Fibroblast of upper back skin (primary cell): ENCODE measurements at places on chromosomes 7 and 10.

- DNase-seq = no peak
These were observed at the start of gene TMEM72 for GRCh38 chr10:44911081-44911540. Gene TMEM72 (plus strand): TSS chr10:44911337. CDS start chr10:44911513, 176 bp downstream.

- peak; percentile 27 for DNase-seq
These were observed 60.3 kb downstream of the WNT2 start for GRCh38 chr7:117262546-117262945.

DNA sequence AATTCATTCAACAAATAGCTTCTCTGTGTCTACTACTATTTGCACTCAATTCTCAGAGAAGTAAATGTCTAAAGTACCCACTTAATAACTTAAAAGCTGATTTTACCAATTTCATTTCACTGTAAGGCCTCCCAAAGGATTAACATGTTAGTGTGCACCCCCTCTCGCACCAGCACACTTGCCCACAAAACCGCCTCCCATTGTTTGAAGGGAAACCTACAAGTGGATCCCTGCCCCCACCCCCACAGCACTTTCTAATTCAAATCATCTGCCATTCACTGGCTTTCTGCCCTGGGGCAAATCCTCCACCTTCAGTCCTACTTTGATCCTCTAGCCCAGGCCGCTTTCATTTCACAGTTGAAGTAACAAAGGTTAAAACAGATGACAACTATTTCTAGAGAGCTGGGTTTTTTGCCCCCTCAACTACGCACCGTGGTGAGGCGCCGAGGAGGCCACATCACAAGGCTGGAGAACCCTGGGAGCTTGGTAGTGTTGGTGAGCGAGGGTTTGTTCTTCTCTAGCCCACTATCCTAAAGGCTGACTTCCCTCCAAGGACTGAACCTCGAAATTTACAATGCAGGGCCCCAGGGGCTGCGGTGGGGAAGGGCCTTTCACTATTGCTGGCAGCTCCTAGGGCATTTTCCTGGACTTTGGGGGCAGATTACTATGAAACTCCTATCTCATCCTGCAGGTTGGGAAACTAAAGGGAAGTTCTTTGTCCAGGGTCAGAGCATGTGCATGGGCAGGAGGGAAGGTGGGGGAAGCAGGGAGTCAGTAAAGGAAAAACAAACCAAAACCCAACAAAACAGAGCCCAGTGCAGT is 517.4 kb upstream of the ZMIZ1 start:
- DNase-seq = peak; percentile 55

GRCh38 chr7:6382817-6383216 is 64.9 kb downstream of the DAGLB start:
- DNase-seq = peak; percentile 27

DNA sequence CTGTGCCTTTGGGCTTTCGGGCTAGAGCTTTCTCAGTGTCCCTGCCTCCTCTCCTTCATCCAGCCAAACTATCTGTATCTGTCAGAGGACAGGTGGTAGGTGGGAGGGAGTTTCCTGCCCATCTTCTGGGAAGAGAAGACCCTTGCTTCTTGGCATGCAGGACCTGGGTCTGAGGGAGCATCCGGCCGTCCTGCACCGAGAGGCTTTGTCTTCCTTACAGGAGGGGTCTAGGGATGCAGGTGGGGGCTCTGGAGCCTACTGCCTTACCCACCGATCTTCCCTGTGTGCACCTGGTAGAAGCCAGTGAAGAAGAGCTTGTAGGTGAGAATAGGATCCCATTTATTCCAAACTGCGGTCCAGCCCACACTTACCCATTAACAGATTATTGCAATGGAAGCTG is 5.8 kb upstream of the KLF6 start:
- no peak for DNase-seq

DNA sequence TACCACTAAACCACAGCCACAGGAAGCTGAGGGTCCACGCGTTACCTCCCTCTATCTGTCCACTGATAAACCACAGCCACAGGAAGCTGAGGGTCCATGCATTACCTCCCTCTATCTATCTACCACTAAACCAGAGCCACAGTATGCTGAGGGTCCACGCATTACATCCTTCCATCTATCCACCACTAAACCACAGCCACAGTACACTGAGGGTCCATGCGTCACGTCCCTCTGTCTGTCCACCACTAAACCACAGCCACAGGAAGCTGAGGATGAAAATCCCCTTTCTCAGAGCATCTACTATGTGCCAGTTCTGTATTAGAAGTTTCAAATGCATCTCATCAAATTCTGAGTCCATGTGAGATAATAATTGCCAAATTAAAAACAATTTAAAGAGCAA is 589.3 kb downstream of the DNAJB6 start:
- DNase-seq = no peak

GRCh38 chr10:93364966-93365365 is 117.2 kb downstream of the MYOF start:
- DNase-seq = no peak

DNA sequence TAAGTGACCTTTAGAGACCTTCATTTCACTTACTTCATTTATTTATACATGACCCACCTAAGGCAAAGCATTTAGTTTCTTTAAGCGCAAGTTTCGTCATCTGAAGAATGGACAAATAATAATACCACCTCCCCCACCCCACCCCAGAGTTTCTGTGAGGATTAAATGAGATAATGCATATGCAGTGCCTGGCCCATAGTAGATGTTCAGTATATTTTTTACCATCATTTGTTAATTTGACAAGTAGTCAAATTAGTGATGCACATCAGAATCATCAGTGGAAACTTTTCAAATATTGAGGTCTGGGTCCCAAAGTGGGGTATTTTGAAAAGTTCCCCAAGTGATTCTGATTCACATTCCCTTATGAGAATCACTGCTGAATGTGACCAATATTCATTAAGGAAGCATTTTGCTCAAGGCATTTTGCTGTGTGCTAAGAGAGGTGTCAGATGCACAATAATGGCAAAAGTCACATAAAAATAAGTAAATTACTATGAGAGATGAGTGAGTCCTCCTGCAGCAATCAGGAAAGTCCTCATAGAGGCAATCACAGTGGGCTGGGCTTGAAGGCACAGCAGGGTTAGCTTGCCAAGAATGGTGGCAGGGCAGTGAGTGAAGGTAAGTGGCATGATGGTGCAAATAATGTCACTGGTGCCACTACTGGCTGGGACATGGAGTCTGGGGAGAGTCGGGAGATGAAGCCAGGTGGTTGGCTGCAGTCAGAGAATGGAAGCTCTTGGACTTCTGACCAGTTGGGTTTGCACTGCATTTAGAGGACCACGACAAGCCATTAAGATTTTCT is 244.1 kb downstream of the PTEN start:
- no peak for DNase-seq

DNA sequence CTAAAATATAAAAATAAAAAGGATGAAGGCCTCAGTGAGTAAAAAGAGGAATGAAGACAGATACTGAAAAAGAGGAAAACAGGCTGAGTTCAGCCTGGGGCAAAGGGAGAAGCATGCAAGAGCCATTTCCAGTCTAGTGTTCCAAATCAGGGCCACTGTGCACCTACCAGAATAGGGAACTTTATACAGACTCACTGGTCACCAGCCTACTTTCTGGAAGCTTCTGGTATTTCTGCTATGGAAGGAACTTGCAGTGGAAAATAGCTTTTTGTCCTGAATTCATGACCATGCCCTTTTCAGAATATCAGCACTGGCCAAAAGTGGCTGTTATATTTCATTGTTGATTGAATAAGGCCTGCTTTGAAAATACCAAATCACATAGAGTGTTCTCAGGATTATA is 28.8 kb downstream of the ABRAXAS2 start:
- no peak for DNase-seq

DNA sequence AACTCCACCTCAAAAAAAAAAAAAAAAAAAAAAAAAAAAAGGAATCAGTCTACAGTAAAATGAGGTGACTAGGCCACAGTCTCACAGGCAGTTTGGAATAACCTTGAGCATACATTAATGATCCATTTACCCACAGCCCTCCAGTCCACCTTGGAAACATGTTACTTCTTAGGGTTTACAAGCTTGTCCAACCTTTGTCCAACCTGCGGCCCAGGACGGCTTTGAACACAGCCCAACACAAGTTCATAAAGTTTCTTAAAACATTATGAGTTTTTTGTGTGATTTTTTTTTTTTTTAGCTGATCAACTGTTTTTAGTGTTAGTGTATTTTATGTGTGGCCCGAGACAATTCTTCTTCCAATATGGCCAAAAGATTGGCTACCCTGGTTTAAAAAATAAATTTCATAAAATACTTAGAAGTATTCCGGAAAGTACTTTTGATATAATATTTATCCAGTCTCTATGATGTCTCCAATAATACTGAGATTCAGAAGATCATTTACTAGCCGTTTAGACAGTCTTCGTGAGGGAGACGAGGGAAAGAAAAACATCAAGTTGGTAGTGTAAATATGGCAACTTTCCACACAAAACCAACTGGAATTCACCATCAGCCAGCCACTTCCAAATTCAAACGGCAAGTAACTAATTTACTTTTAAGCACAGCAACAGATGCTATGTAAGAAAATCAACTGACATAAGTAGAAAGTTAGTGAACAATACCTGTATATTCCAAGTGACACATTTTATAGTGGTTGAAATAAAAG is 9.9 kb downstream of the BAZ1B start:
- DNase-seq = no peak

GRCh38 chr7:106914018-106914607 is 49.0 kb downstream of the PIK3CG start:
- no peak for DNase-seq

- no peak for DNase-seq
These were observed 52.7 kb downstream of the ITGB8 start for GRCh38 chr7:20383351-20383750.

DNA sequence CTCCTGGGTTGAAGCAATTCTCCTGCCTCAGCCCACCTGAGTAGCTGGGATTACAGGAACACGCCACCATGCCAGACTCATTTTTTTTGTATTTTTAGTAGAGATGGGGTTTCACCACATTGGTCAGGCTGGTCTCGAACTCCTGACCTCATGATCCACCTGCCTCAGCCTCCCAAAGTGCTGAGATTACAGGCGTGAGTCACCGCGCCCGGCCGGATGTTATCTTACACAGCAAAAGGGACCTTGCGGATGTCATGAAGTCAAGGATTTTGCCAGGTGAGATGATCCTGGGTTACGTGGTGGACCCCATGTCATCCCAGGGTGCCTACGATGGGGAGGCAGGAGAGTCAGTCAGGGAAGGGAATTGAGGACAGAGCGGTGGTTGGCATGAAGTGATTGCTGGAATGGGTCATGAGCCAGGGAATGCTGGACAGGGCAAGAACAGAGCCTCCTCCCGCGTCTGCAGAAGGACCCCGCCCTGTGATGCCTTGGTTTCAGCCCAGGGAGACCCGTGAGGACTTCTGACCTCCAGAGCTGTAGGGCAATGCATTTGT is 8.7 kb upstream of the UBE3C start:
- no peak for DNase-seq

- DNase-seq = peak; percentile 37
These were observed 45.2 kb downstream of the COL1A2 start for GRCh38 chr7:94439893-94440381.

- DNase-seq = no peak
These were observed 174.9 kb downstream of the CACNA2D1 start for GRCh38 chr7:82268632-82269031.

- no peak for DNase-seq
These were observed 82.8 kb upstream of the PDE1C start for GRCh38 chr7:32153006-32153405.

DNA sequence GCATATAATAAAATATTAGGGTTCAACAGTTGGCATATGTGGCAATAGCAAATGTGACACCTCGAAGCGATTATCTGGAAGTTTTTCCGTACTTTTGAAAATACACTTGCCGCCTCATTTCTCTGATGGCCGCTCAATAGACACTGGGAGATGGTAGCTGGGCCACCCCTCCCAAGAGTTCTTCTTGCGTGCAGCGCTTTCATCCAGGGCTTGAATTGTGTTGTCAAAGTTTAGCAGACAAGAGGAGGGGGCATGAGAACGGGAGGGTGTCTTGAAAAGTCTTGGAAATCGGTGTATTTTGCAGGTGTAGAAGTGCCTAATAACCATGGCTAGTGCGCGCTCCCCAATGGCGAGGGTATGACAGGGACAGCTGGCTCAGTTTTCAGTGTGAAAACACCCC is 8.5 kb downstream of the PTF1A start:
- DNase-seq = no peak

DNA sequence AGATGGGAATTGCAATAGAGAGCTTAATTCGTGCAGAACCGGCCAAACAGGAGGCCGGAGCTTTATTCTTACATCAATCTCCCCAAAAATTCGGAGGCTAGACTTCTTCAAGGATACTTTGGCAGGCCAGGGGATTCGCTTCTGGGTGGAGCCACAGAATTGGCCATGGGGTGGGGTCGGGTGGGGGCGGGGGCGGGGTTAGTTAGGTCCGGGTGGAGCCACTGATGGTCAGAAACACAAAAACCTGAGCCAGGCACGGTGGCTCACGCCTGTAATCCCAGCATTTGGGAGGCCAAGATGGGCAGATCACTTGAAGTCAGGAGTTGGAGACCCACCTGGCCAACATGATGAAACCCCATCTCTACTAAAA is 87.5 kb downstream of the SEPTIN14 start:
- no peak for DNase-seq
